ENCODE measurements at places on chromosomes 12 and 14. TPM values are rescaled to one million over a fixed set of nuclear protein-coding genes. Genes with fewer than 3 reads are reported as not detected.

BBOF1 gene
- 0.66 TPM for total RNA-seq

USP5 gene
- 76.7 TPM for total RNA-seq

SLC22A17 gene
- 2.8 TPM for total RNA-seq

EFS gene
- total RNA-seq = 26.4 TPM

NDUFA9 gene
- total RNA-seq = 125 TPM

PLEKHG7 gene
- total RNA-seq = not detected

ESPL1 gene
- 29.5 TPM for total RNA-seq

TC2N gene
- total RNA-seq = 0.41 TPM

MYH6 gene
- total RNA-seq = not detected

P2RX7 gene
- 1.3 TPM for total RNA-seq

DNA sequence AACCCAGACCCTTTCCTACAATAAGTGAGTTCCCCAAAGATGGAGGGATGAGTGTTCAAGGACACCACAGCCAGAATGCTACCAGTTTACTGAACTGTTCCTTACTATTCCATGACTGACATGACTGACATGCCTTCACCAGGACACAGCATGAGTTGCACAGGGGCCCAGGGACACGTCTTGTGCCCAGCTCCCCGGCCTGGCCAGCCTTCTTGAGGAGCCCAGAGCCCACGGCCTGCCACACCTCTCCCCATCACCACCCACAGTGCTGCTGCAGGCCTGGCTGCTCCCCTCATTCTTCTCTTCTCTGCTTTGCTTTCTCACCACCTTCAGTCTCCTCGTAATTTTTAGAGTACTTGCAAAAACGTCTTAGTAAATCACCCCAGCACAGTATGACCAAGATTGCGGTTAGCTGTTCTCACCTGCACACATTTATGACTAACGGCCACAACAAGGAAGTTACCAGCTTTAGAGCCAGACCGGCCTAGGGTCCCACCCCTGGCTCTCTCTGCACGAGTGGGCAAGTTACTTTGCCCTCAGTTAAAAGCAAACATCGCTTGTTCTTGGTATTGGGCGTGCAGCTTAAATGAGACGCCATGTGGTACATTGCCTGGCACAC is 18.5 kb downstream of the PPP2R5E start:
- no peak overlapping the region for H3K27ac ChIP-seq
- peaks cover 15% of the 10 kb centered on the region for H3K36me3 ChIP-seq
- H3K4me3 ChIP-seq = no peak overlapping the region
- H3K4me1 ChIP-seq = no peaks in the 10 kb centered on the region
- no peaks in the 10 kb centered on the region for H3K27me3 ChIP-seq
- DNase-seq = no peak

GRCh38 chr14:65101631-65102440 is 481 bp downstream of the MAX start:
- no peaks in the 10 kb centered on the region for H3K36me3 ChIP-seq
- H3K4me3 ChIP-seq = peak overlapping the region; percentile 99
- no peaks in the 10 kb centered on the region for H3K27me3 ChIP-seq
- peak; percentile 11 for DNase-seq

DNA sequence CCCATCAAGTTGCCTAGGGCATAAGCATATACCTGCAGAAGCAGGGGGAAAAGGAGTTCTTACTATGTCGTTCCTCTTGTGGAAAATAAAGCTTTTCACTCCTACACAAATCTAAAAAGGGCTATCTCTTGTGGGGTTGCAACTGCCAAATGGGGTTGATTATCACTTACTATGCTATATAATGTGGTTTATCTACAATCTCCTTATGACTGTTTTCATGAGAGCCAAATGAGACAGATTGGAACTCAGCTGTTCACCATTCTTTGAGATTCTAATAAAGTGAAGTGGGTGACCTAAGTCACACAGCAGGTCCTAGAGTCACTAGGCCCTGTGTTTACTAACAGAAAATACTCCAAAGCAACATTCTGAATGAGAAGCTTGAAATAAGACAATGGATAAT is 47.7 kb downstream of the CIT start:
- H3K27ac ChIP-seq = no peak overlapping the region
- H3K4me1 ChIP-seq = no peaks in the 10 kb centered on the region
- no peaks in the 10 kb centered on the region for H3K27me3 ChIP-seq
- no peak overlapping the region for H3K4me3 ChIP-seq

DNA sequence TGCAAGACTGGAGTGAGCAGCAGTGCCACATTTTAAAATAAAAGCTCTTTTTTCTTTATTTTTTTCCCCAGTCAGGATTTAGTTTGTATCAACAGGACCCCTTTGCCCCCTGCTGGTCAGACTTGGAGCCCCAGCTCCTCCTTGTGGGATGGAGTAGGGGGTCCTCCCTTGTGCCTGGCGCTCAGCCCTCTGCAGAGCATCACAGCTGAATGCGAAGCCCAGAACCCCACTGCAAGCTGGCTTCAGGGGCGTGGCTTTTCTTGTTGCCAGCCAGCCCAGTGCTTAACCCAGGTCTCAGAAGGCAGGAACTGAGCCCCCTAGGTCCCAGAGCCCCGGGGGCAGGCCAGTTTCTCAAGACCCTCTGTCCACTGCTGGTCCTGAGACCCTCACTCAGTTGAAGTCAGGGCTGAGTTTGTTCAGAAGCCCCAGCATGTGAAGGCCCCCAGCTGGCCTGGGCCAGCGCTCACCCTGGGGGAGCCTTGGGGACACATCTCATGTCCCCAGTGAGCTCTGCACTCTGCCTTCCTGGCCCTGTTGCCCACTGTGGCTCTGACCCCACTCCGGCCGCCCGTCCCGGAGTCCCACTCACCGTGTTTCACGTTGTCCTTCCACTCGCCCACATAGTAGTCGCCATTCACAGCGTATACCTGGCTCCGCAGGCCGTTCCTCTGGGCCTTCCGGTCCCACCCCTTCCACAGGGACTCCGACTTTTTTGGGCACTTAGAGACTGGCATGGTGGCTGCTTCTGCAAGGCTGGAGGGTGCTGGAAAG is 519 bp downstream of the MORN3 start:
- H3K36me3 ChIP-seq = no peaks in the 10 kb centered on the region
- H3K27me3 ChIP-seq = no peaks in the 10 kb centered on the region
- peak; percentile 66 for DNase-seq

- H3K4me3 ChIP-seq = no peak overlapping the region
- H3K27me3 ChIP-seq = no peaks in the 10 kb centered on the region
- H3K36me3 ChIP-seq = no peaks in the 10 kb centered on the region
- DNase-seq = no peak
- H3K4me1 ChIP-seq = no peaks in the 10 kb centered on the region
- H3K27ac ChIP-seq = no peak overlapping the region
Observed at GRCh38 chr14:83007641-83008225, 1474.1 kb upstream of the SEL1L start.

GRCh38 chr14:25197885-25198284 is 147.9 kb upstream of the STXBP6 start:
- H3K27ac ChIP-seq = no peak overlapping the region
- H3K4me1 ChIP-seq = no peaks in the 10 kb centered on the region
- DNase-seq = no peak

DNA sequence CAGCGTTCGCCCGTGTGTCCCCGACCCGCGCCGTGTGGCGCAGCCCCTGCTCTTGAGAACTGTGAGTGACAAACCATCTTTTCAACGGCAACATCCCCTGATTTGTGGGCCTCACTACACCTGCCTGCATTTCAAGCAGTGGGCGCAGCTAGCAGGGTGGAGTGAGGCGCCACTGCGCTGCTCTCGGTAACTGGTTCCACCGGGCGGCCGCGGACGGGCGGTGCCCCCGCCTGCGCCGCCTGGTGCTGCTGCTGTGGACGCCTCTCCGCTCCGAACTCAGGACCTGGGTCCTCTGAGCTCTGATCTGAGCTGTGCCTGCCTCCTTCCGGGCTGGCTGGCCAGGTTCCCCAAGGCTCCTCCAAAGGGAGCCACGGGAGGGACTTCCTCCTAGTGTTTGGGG is 5.9 kb upstream of the DEGS2 start:
- H3K27ac ChIP-seq = no peak overlapping the region
- H3K27me3 ChIP-seq = no peaks in the 10 kb centered on the region
- no peak overlapping the region for H3K4me3 ChIP-seq

- H3K4me1 ChIP-seq = peaks cover 10% of the 10 kb centered on the region
- H3K36me3 ChIP-seq = no peaks in the 10 kb centered on the region
- no peaks in the 10 kb centered on the region for H3K27me3 ChIP-seq
- no peak overlapping the region for H3K27ac ChIP-seq
Observed at GRCh38 chr12:64779354-64779974, 20.3 kb upstream of the GNS start.

DNA sequence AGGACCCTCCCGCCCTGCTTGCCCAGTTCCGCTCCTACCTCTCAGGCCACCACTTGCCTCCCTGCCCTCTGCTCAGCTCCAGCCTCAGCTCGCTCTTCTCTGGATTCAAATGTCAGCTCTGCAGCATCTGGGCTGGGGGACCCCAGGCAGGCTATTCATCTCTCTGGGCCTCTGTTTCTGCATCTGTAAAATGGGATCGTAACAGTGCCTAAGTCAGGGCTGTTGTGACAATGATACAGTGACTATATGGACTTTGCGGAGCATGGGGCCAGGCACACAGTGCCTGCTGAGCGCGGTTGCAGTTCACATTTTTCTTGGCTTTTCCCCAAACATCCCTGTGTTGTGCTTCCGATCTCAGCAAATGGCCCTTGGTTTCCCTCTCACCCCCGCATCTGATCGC is 2.8 kb downstream of the PHETA1 start:
- H3K27ac ChIP-seq = no peak overlapping the region
- no peaks in the 10 kb centered on the region for H3K36me3 ChIP-seq
- peaks cover 6% of the 10 kb centered on the region for H3K4me1 ChIP-seq

DNA sequence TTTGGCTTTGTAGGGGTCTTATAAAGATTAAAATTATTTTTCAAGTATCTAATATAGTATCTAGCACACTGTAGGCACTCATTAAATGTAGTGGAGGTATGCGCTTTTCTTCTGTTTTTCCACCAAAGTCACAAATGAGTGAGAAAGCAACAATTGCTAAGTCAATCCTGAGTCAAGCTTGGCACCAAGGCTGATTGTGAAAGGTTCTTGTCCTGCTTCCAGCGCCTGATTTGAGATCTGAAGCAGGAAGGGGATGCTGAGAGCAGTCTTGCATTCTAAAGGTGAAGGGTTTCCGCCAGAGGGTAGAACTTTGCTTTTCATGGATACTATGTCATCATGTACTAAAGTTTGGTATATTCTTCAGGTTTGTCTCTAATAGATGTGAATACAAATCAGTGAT is 64.9 kb upstream of the DAAM1 start:
- no peak for DNase-seq
- H3K27me3 ChIP-seq = no peaks in the 10 kb centered on the region
- H3K27ac ChIP-seq = no peak overlapping the region
- H3K36me3 ChIP-seq = no peaks in the 10 kb centered on the region

- H3K27me3 ChIP-seq = no peaks in the 10 kb centered on the region
- no peak overlapping the region for H3K4me3 ChIP-seq
- no peaks in the 10 kb centered on the region for H3K4me1 ChIP-seq
- no peak for DNase-seq
- H3K27ac ChIP-seq = no peak overlapping the region
Observed at GRCh38 chr14:64748995-64749714, 44.9 kb downstream of the PLEKHG3 start.

- H3K4me3 ChIP-seq = peak overlapping the region; percentile 18
- peak overlapping the region; percentile 91 for H3K27ac ChIP-seq
- H3K36me3 ChIP-seq = no peaks in the 10 kb centered on the region
- peak; percentile 91 for DNase-seq
- no peaks in the 10 kb centered on the region for H3K27me3 ChIP-seq
Observed at GRCh38 chr14:42804141-42804540, 1197.5 kb downstream of the LRFN5 start.

GRCh38 chr14:69101331-69101826 is 51.5 kb downstream of the DCAF5 start:
- H3K27me3 ChIP-seq = no peaks in the 10 kb centered on the region
- peak; percentile 9 for DNase-seq
- no peak overlapping the region for H3K27ac ChIP-seq
- H3K4me3 ChIP-seq = no peak overlapping the region

- H3K27me3 ChIP-seq = no peaks in the 10 kb centered on the region
- H3K36me3 ChIP-seq = no peaks in the 10 kb centered on the region
- H3K4me1 ChIP-seq = no peaks in the 10 kb centered on the region
Observed at GRCh38 chr12:1576410-1577241, 17.8 kb downstream of the FBXL14 start.

DNA sequence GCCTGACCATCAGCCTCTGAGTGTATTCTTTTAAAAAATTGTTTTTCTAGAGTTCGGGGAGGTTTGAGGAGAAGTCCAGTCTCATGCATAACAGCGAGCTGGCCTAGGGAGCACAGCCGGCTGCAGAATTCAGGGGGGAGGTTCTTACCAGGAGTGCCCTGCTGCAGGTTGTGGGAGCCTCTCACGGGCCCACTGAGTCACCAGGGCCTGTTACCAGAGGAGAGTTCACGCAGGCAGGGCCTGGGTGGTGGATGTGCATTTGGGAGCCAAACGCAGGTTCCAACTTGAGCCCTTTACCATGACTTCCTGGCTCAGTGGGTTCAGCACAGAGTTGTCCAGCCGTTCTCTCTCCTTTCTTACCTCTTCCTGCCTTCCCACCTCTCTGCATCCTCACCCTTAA is 14.4 kb downstream of the CD9 start:
- no peak overlapping the region for H3K4me3 ChIP-seq
- no peaks in the 10 kb centered on the region for H3K27me3 ChIP-seq
- no peak for DNase-seq
- peaks cover 20% of the 10 kb centered on the region for H3K4me1 ChIP-seq
- 0 out of 2 replicates have a peak, but pooled peaks cover 2% of the 10 kb centered on the region for H3K36me3 ChIP-seq

GRCh38 chr14:61329478-61330051 is 8.2 kb downstream of the PRKCH start:
- no peaks in the 10 kb centered on the region for H3K27me3 ChIP-seq
- no peak overlapping the region for H3K4me3 ChIP-seq
- DNase-seq = no peak
- no peaks in the 10 kb centered on the region for H3K4me1 ChIP-seq
- H3K36me3 ChIP-seq = no peaks in the 10 kb centered on the region
- no peak overlapping the region for H3K27ac ChIP-seq

GRCh38 chr12:122917507-122918121 is 21.7 kb upstream of the VPS37B start:
- H3K36me3 ChIP-seq = no peaks in the 10 kb centered on the region
- H3K27me3 ChIP-seq = no peaks in the 10 kb centered on the region
- peaks cover 8% of the 10 kb centered on the region for H3K4me1 ChIP-seq
- no peak overlapping the region for H3K4me3 ChIP-seq
- no peak overlapping the region for H3K27ac ChIP-seq

GRCh38 chr12:16587110-16587453 is 18.9 kb downstream of the LMO3 start:
- peaks cover 10% of the 10 kb centered on the region for H3K4me1 ChIP-seq
- no peaks in the 10 kb centered on the region for H3K27me3 ChIP-seq
- no peak for DNase-seq
- H3K36me3 ChIP-seq = no peaks in the 10 kb centered on the region
- H3K27ac ChIP-seq = no peak overlapping the region

- DNase-seq = no peak
- H3K36me3 ChIP-seq = no peaks in the 10 kb centered on the region
- no peaks in the 10 kb centered on the region for H3K4me1 ChIP-seq
- H3K27ac ChIP-seq = no peak overlapping the region
- H3K4me3 ChIP-seq = no peak overlapping the region
- H3K27me3 ChIP-seq = 0 out of 2 replicates have a peak, but pooled peaks cover 3% of the 10 kb centered on the region
Observed at GRCh38 chr14:30225176-30225575, 297.5 kb upstream of the PRKD1 start.

- H3K4me1 ChIP-seq = peaks cover 41% of the 10 kb centered on the region
- no peak overlapping the region for H3K27ac ChIP-seq
- H3K4me3 ChIP-seq = no peak overlapping the region
- no peak for DNase-seq
- no peaks in the 10 kb centered on the region for H3K27me3 ChIP-seq
Observed at GRCh38 chr12:27987331-27987730, 14.8 kb upstream of the PTHLH start.

All from SJCRH30 (cell line).